ENCODE measurements at places on chromosomes 12 and 14. TPM values are rescaled to one million over a fixed set of nuclear protein-coding genes. Genes with fewer than 3 reads are reported as not detected.
A peak's percentile ranks its signal among the peaks of the same experiment; 100 is the strongest.

DNA sequence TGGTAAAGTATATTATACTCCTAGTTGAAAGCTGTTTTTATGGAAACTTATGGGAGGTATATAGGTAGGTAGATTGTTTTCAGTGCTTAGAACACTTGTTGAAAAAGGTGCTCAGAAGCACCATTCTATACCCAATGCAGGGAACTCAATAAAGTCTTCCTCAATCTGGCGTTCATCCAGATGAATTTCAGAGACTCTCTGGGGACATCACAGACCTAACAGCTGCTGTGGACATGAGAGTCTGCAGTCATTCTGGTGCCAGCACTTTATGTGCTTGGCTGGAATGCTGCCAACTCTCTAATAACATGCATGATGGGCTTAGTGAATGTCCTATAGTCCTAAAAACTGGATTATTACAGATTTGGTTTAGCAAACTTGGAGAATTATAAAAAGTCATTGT, 115.9 kb downstream of the NTN4 start:
- no peak overlapping the region for H3K4me3 ChIP-seq
- H3K27me3 ChIP-seq, result no peaks in the 10 kb centered on the region
- H3K4me1 ChIP-seq, result peaks cover 13% of the 10 kb centered on the region
- no peak for DNase-seq
- no peak overlapping the region for H3K27ac ChIP-seq
- H3K36me3 ChIP-seq, result 0 out of 2 replicates have a peak, but pooled peaks cover 2% of the 10 kb centered on the region

DNA sequence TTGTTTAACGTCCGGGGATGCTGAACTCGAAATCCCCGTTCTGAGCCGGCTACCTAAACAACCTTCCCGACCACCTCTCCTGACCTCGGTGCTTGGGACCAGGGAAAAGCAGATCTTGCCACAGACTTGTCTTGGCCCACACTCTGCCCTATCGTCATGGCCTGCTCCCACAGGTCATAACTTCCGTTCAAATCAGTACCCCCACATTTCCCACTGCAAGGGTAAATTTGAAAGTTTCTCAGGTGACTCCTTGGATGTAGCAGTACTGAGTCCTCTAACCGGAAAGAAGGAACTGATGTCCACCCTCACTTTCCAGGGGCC, 612 bp upstream of the RBM23 start:
- DNase-seq, result no peak
- peaks cover 8% of the 10 kb centered on the region for H3K4me1 ChIP-seq
- peak overlapping the region; percentile 100 for H3K27ac ChIP-seq
- H3K27me3 ChIP-seq, result no peaks in the 10 kb centered on the region
- peaks cover 3% of the 10 kb centered on the region for H3K36me3 ChIP-seq
- peak overlapping the region; percentile 29 for H3K4me3 ChIP-seq

DNA sequence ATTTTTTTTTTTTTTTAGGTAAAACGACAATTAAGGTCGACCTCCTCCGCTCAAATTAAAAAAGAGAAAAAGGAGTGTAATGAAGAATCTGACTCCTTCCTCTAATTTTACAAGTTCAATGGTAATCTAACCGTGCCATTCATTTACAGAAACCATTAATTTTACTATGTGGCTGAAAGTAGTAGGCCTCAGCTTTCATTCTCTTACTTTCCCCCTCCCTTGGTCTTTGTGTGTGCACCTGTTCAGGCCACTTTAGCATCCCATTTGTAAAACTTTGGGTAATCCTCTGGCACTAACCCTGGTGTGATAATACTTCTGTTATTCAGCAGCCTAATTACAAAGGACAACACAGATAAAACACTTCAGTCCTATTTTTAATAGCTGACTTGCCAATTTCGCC, 128.1 kb downstream of the ASCL1 start:
- H3K4me1 ChIP-seq, result no peaks in the 10 kb centered on the region
- no peak for DNase-seq
- H3K27me3 ChIP-seq, result no peaks in the 10 kb centered on the region
- no peaks in the 10 kb centered on the region for H3K36me3 ChIP-seq
- H3K27ac ChIP-seq, result no peak overlapping the region

DNA sequence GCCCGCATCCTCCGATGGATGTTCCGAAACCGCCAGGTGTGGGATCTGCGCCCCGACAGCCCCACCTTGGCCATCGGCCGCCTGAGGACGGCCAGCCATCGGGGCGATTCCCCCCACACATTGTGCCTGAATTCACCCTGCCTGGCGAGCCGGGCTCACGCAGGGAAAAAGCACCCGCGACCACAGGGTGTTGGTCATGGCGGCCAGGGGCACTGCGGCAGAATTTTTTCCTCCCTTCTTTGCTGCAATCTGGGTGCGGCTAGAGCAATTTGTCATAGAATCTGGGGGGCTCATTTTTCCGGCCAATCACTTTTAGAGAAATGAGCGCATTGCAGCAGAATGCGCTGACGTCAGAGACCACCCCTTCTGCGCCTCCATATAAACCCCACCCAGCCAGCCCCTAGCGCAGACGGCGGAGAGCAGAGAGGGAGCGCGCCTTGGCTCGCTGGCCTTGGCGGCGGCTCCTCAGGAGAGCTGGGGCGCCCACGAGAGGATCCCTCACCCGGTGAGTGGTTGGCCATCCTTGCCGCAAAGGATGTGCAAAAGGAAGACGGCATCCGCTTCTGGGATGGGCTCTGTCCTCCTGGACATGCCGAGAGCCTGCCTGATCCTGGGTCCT, at the start of gene MEG3:
Gene MEG3 (plus strand): TSS at position 406 of the 619 bp plus-strand sequence.
- no peak within 1 kb of the TSS for H3K4me3 ChIP-seq
- no peak for DNase-seq
- H3K4me1 ChIP-seq, result no peaks in the 10 kb centered on the region
- H3K36me3 ChIP-seq, result no peaks in the 10 kb centered on the region
- H3K27me3 ChIP-seq, result no peaks in the 10 kb centered on the region

- no peak for DNase-seq
- peaks cover 27% of the 10 kb centered on the region for H3K4me1 ChIP-seq
- H3K27me3 ChIP-seq, result no peaks in the 10 kb centered on the region
- H3K27ac ChIP-seq, result peak overlapping the region; percentile 4
Measured at GRCh38 chr14:81323093-81323492, 77.0 kb downstream of the STON2 start.

- H3K36me3 ChIP-seq, result no peaks in the 10 kb centered on the region
- H3K27me3 ChIP-seq, result no peaks in the 10 kb centered on the region
- H3K4me3 ChIP-seq, result no peak overlapping the region
- DNase-seq, result no peak
Measured at GRCh38 chr12:11746024-11746771, 96.7 kb downstream of the ETV6 start.

Gene PHC1
- 25.8 TPM for total RNA-seq

GRCh38 chr12:17640615-17641014, 449.4 kb downstream of the RERGL start:
- H3K4me3 ChIP-seq, result no peak overlapping the region
- DNase-seq, result no peak
- no peaks in the 10 kb centered on the region for H3K4me1 ChIP-seq
- no peak overlapping the region for H3K27ac ChIP-seq
- H3K27me3 ChIP-seq, result no peaks in the 10 kb centered on the region
- no peaks in the 10 kb centered on the region for H3K36me3 ChIP-seq

- no peak for DNase-seq
- H3K27me3 ChIP-seq, result no peaks in the 10 kb centered on the region
- H3K4me3 ChIP-seq, result no peak overlapping the region
Measured at GRCh38 chr12:52063082-52063924, 6.5 kb upstream of the ATG101 start.

Gene LIN7A
- total RNA-seq, result 16.2 TPM

DNA sequence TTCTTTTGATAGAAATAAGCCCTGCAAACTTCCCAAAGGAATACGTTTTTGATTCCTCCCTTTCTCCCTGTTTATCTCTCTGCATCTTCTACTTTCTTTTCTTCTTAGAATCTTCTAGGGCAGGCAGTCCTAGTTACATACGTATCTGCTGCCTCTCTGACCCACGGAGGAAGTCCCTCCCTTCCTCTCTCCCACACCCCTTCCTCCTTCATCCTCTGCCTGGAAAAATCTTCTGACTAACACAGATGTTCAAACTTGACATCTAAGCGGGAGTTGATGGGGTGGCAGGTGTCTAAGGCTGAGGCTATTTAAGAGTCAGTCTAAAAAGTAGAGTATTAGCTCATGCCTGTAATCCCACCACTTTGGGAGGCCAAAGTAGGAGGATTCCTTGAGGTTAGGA, 88.6 kb downstream of the MAP1LC3B2 start:
- no peaks in the 10 kb centered on the region for H3K27me3 ChIP-seq
- H3K36me3 ChIP-seq, result no peaks in the 10 kb centered on the region
- no peak overlapping the region for H3K4me3 ChIP-seq
- DNase-seq, result no peak

- H3K4me3 ChIP-seq, result no peak overlapping the region
- H3K27me3 ChIP-seq, result no peaks in the 10 kb centered on the region
- H3K4me1 ChIP-seq, result peaks cover 34% of the 10 kb centered on the region
- no peak for DNase-seq
- 0 out of 2 replicates have a peak, but pooled peaks cover 2% of the 10 kb centered on the region for H3K36me3 ChIP-seq
Measured at GRCh38 chr12:120539303-120539702, 5.1 kb downstream of the RNF10 start.

DNA sequence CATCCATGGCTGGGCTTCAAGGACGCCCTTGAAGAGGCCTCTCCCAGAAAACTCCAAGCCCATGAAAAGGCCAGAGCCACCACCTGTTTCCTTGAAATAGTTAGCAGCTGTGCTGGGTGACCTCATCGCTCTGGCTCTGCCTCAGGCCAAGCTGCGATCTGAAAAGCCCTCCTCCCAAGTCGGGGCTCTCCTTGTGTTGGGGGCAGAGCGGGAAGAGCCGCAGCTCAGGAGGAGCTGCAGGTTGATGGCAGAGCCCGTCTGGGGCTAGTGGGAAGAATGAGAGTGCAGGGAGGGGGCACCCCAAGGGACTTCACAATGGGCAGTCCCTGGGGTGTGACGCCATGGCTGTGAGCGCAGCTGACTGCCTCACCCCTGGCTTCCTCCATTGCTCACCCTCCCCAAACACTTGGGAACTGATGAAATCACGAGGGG, 50.0 kb upstream of the STON2 start:
- H3K27me3 ChIP-seq, result no peaks in the 10 kb centered on the region
- H3K36me3 ChIP-seq, result no peaks in the 10 kb centered on the region
- H3K4me3 ChIP-seq, result no peak overlapping the region

Measured in Caco-2 (cell line).